Right renal pelvis (tissue), 4 donors: ENCODE measurements at places on chromosomes 1 and 21. TPM values are rescaled to one million over a fixed set of nuclear protein-coding genes. Genes with fewer than 3 reads are reported as not detected.

- no peak for DNase-seq
Observed at GRCh38 chr1:152479792-152480595, 30.6 kb upstream of the LCE5A start.

DNA sequence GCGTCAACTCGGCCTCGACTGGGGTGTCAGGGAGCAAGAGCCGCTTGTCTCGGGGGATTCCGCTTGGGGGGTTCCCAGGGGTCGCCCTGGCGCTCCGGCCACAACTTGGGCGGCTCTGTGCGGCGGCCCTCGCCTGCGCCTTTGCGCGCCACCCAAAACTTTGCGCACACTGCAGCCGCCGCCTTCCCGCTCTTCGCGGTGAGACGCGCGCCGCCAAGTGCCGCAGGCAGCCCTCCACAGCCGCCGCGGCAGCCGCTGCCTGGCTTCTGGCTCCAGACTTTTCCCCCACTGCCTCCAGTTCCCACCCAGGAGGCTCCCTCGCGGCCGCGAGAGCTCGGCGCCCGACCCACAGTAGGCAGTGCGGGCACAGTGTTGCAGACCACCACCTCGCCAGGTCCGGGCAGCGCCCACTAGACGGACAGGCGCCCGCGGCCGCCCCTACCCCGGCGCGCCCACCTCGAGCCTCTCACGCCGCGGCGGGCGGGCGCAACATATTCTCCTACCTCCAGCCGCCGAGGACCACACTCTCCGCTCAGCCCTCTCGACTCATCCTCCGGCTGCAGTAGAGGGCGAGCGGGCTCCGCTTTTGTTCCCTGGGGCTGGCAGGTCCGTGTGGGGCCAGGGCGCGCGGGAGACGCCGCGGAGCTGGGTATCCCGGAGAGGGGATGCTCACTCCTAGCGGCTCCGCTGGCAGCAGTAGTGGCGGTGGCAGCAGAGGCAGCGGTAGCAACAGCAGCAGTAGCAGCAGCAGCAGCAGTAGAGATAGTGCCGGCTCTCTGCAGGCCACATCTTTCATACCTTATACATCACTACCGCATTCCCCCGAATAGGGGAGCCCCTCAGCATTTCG lies 296.6 kb downstream of the OMA1 start:
- DNase-seq = no peak

GRCh38 chr1:65056234-65056633 lies 89.9 kb upstream of the JAK1 start:
- DNase-seq = no peak

DNA sequence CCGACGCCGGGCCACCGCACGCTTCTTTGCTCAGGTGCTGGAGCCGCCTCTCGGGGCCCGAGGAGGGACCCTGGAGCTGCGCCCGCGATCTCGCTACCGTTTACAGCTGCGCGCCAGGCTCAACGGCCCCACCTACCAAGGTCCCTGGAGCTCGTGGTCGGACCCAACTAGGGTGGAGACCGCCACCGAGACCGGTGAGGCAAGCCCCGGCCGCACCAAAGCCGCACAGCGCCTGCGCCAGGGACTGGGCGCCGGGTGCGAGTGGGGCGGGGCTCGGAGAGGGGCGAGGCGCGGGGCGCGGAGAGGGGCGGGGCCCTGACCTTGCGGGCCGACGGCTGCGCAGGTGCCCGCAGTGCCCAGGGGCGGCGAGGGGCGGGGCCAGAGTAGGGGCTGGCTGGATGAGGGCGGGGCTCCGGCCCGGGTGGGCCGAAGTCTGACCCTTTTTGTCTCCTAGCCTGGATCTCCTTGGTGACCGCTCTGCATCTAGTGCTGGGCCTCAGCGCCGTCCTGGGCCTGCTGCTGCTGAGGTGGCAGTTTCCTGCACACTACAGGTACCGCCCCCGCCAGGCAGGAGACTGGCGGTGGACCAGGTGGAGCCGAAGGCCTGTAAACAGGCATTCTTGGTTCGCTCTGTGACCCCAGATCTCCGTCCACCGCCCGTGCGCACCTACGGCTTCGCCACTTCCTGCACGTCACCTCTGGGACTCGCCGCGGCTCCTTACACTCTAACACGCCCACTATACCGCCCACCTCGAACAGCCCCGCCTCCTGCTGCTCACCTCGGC lies 9.8 kb upstream of the CDC20 start:
- peak; percentile 71 for DNase-seq

GRCh38 chr1:107344268-107344760 lies 203.5 kb downstream of the NTNG1 start:
- no peak for DNase-seq

The MROH7 gene
- polyA plus RNA-seq = 4.8 TPM

The VASH2 gene
- 23.5 TPM for polyA plus RNA-seq
